DND-41 (cell line): ENCODE measurements at places on chromosomes 4 and X.

DNA sequence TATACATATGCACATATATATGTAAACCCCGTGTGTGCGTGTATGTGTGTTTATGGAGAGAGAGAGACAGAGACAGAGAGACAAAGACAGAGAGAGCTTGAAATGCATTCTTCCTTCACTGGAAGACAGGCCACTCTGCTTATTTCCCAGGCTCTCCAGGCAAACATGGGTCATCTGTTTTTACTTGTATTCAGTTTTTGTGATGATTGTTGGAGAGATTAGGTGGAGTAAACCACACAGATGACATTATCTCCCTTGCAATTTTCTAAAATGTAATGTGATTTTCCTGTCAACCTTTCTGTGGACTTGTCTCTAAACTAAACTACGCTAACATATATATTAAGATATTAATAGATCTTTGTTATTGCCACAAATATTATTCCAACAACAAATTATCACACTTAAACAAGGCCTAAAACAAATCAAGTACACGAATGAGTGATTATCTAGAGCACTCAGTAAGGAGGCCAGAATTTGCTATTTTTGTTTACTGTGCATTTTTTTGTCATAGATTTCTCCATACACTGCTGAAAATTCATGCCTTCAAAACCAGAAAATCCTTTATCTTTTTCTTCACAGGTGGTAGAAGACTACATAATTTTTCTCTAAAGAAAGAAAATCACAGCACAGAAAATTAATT, 251.8 kb upstream of the SLIT2 start:
- no peak for DNase-seq

DNA sequence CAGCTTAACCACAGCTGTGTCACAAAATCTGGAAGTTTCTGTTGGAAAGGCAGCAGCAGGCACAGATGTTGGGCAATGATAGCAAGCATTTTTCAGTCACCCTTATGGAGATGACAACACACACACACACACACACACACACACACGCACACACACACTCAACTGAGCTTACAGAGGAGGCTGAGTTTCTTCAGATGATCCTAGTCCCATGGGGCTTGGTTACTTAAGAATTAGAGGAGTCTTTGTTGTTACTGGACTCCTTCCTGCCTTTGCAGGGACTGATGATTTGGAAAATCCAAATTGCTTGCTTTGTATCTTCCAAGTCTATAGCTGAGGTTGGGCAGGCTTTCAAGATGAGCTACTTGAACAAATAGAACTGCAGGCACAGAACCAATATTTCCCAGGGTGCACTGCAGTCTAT, 740.1 kb upstream of the PITX2 start:
- no peak for DNase-seq

DNA sequence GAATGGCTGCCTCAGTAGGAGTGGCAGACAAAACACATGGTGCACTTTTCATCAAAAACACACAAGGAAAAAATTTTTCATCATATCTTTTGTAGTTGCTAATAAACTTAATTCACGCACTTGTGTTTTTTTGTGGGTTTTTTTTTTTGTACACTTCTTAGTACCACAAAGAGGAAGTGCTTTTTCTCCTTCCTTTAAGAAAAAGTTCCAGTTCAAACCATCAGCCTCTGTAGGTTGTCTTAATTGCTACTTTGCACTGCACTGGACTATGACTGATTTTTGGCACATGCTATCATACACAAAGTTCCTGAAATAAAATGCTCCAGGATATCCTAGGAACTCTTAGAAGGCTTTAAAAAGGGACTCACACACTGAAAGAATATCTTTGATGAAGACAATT, at the start of gene PHEX:
Gene PHEX (plus strand): TSS at position 242 of the 400 bp plus-strand sequence. CDS start 681 bp downstream, outside the sequence.
- DNase-seq: no peak

DNA sequence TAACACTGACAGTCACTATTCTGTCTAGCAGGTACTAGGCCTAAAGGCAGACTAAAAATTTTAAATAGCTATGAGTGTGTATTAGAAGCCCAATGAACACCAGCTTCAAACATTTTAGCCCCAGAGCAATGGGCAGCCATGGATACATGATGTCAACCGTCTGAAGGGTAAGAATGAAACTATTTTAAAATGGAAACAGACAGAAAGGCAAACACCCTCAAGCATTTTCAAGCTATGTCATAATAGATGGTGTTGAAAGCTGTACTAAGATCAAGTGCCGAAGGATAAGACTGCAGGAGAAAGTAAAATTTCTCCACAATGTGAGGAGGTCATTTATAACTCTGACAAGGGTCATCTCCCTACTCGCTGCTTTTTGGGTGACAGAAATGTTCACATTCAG, 225.0 kb downstream of the COL25A1 start:
- DNase-seq: no peak

GRCh38 chr4:113960684-113961321, 18.6 kb downstream of the ARSJ start:
- no peak for DNase-seq

GRCh38 chr4:20356565-20356964, 104.9 kb downstream of the SLIT2 start:
- no peak for DNase-seq

DNA sequence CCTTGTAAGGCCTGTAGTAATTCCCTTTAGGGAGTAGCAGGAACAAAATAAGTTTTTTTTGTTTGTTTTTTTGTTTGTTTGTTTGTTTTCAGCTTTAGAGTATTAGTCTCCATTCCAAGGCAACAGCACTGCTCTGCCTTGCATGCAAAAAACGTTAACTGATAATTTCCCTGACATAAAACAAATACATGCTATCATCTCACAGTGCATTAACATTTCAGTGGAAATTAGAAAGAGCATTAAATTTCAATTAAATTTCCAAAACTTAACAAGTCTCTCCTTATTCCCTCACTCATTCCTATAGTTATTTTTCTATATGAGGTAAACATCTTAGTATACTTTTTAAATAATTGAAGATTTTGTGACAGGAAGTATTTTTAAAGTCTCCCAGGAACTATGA, 378.4 kb upstream of the PCDH7 start:
- no peak for DNase-seq

DNA sequence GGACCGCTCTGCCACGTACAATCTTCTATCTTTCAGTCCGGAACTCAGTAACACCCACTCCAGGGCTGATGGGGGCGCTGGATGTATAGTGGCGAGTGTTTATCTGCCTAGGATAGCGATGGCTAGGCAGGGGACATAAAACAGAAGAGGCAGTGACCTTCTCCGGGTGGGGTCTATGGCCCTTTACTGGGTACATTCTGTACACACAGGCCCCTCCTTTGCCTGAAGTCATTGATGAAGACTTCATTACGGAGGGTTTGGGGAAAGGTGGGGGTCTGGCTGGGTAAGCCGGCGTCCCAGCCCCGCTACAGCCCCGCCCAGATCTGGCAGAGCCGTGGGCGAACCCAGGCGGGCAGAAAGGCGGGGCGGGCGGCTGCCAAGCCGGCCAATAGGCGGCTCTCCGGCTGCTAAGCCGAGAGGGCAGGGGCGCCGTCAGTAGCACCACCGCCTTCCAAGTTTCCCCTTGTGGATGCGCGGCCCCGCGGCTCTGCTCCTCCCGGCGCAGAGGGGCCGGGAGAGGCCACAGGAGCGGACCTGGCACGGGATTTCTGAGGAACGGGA, at the start of gene CHST7:
Gene CHST7 (plus strand): TSS at position 435 of the 561 bp plus-strand sequence. CDS start 167 bp downstream, outside the sequence.
- DNase-seq: peak; percentile 68

DNA sequence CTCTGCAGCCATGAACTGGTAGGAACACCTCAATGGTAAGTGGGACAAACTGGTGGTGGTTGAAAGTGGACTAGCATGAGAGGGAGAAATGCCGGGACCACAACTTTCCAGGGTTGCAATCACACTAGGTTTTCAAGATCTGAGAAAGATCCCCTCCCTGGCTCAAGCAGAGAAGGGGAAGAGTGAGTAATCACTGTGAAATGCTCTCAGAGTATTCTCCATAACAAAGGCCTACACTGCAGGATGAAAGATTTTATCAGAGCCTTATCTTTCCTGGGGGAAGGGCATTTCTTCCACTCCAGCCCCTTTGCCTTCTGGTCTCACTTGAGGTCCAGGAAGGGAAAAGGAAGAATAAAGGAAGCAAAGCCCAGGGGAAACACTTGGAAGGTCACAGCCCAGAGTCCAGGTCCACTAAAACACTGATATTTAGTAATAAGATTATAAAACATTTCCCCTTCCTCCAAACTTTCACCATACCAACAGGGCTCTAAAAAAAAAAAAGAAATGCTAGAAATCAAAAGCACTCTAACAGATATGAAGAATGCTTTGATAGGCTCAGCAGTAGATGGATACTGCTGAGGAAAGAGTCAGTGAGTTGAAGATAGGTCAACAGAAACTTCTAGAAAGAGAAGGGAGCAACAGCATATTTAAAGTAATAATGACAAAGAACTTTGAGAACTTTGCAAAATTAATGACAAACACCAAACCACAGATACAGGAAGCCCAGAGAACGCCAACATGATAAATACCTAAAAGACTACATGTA, 95.9 kb downstream of the WDFY3 start:
- DNase-seq: no peak

DNA sequence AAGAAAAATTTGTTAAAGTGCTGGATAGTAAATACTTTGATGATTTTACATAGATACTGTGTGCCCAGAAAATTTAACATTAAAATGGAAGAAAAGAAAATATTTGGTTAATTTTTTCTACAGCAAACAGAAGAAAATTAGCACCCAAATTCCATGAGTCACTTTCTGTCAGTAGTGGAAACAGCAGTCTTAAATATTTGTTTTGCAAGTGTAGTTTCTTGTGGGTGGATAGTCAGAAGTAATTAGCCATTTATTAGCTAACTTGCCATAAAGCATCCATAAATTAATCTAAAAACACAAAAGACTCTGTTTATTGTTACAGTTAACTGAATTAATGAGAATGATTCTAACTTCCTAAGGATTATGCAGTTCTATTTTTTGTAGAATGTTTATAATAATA, 9.7 kb upstream of the UFSP2 start:
- DNase-seq: no peak

DNA sequence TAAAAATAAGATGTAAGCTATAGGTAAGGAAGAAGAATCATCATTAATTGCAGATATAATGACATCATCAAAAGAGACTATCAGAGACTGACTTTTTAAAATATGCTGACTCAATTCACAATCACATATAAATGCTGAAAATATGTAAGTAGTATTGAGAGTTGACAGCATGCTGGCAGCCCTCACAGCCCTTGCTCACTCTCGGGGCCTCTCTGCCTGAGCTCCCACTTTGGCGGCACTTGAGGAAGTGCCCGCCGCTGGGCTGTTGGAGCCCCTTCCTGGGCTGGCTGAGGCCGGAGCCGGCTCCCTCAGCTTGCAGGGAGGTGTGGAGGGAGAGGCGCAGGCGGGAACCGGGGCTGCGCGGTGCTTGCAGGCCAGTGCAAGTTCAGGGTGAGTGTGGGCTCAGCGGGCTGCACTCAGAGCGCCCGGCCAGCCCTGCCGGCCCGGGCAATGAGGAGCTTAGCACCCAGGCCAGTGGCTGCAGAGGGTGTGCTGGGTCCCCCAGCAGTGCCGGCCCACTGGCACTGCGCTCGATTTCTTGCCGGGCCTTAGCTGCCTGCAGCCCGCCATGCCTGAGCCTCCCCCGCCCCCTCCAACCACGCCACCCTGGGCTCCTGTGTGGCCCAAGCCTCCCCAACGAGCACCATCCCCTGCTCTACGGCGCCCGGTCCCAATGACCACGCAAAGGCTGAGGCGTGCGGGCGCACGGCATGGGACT, 68.9 kb downstream of the RAB28 start:
- no peak for DNase-seq

GRCh38 chrX:83508526-83509253, 600 bp downstream of the POU3F4 start:
- no peak for DNase-seq

- no peak for DNase-seq
Observed at GRCh38 chr4:165325732-165326512, 1.5 kb upstream of the MSMO1 start.

DNA sequence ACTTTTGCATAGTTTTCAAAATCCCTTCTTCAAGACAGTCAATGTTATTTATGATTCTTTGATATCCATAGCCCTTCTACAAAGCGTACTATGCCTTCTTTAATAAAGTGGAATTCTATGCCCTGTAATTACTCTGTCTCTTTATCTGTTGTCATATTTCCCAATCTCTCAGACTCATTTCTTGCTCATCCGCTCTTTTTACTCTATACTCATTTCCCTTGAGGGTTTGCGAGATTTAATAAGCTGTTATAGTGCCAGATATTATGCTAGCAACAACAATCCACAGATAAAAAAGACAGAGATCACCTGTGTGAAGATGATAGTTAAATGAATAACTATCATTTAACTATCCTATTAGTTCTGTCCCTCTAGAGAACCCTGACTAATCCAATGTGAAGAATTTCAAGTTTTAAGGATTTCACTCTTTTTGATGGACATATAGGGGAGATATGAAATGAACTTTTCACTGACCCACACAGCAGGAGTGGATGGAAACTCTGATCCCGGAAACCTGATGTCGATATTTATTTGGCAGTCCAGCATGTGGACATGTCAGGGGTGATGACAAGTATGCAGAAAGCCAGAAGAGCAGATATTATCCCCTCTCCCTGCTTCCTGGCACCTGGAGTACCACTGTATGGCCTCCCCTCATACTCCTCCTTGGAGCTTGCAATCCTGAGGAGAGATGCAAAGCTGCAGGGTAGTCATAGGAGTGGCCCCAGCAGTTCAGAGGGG, 49.7 kb downstream of the TMEM156 start:
- no peak for DNase-seq

GRCh38 chr4:116183241-116183640, 902.1 kb downstream of the TRAM1L1 start:
- no peak for DNase-seq

DNA sequence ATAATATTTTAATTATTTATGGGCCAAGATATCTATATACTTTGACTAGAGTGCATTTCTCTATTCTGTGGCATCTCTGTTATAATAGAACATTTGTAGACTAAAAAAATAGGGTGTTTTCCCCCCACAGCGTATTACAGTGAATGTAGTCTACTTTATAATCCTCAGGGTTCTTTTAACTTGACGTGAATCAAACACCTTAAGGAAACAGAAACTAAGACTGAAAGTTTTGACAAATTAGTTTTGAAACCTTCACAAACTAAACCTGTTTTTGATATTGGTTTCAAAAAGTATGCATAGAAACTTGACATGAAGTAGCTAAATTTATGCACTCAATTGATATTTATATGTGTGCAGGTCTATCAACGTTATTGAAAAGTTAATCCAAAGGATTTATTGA, 1963.1 kb upstream of the TENM3 start:
- no peak for DNase-seq

GRCh38 chr4:47017081-47017480, 14.3 kb upstream of the GABRB1 start:
- no peak for DNase-seq

- DNase-seq: no peak
Observed at GRCh38 chr4:98204236-98204553, 57.0 kb upstream of the RAP1GDS1 start.

- DNase-seq: no peak
Observed at GRCh38 chr4:57061395-57061794, 48.8 kb downstream of the IGFBP7 start.

- no peak for DNase-seq
Observed at GRCh38 chrX:152896450-152896849, 1.4 kb upstream of the ZNF185 start.
